Stimulated activated CD4-positive, alpha-beta T cell treated with anti-CD3 and anti-CD28 coated beads, Interleukin-12 subunit alpha, Interleukin-12 subunit beta, amount 100 ng/mL, for 4 hours (primary cell): ENCODE measurements at places on chromosomes 2 and 18.
A peak's percentile ranks its signal among the peaks of the same experiment; 100 is the strongest.

GRCh38 chr2:240111253-240111652 is 24.9 kb downstream of the COPS9 start:
- DNase-seq: no peak

DNA sequence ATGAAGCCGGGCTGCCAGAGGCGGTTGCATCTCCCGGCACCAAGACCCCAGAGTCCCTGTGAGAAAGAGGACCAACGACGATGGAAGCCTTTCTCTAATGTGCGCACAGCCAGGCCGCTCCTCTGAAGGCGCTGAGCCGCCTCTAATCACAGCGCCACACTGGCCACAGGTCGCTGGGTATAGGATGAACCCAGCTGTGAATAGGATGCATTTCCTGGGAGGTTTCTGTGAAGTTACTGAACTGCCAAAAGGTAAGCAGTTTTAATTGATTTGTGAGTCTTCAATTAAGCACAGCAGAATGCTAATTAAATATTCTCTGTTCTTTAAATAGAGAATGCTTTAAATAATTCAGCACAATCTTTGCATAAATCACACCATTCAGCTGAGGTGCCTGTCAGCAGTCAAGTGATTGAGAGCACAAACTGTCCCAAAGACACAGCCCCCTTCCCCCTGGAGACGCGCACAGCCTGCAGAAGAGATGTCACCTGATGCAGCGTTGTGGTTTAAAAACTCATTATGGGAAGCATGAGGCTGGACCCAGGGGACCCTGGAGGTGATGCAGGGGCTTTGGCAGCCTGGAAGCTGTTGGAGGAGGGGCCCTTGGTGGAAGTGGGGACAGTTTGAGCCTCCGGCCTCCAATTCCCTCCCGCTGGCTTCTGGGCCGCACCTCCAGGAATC is 98.1 kb downstream of the RTP5 start:
- DNase-seq: no peak

- no peak for DNase-seq
Observed at GRCh38 chr2:72117029-72117428, 30.6 kb downstream of the CYP26B1 start.

GRCh38 chr2:184554736-184555135 is 43.6 kb upstream of the ZNF804A start:
- no peak for DNase-seq

DNA sequence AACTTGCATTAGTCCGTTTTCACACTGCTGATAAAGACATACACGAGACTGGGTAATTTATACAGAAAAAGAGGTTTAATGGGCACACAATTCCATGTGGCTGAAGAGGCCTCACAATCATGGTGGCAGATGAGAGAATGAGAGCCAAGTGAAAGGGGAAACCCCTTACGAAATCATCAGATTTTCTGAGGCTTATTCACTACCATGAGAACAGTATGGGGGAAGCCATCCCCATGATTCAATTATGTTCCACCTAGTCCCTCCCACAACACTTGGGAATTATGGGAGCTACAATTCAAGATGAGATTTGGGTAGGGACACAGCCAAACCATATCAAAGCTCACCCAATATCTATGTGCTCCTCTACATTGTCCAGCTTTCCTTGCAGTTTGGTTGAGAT is 16.0 kb upstream of the SERPINE2 start:
- no peak for DNase-seq

DNA sequence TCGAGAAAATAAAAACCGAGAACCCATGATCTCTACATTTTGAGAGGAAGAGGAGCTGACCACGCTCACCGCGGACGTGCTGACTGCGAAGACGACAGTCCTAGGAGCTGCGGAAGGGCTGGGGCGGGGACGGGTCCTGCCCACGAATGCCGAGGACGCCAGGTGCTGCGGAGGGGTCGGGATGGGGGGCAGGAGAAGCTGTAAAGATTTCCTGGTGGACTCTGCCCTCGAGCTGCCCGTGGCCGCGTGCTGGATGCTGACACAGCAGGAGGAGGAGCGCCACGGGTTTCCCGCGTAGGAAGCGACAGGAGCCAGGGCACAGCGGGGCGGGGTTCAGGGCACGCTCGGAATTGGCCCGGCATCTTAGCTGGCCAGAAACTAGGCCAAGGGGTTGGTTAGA is 22.2 kb downstream of the ZSCAN30 start:
- peak; percentile 10 for DNase-seq

DNA sequence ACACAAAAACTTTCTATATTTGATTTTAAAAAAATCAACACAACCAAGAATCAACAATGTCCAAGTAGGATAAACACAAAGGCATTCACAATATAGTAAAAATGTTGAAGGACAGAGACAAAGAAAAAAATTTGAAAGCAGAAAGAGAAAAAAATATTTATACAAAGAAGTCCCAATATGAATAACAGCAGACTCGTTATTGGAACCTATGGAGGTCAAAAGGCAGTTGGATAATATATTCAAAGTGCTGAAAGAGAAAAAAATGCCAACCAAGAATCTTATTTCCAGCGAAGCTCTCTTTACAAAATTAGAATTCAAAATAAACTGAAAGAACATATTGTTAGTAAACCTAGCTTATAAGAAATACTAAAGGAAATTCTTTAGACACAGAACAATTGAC is 859.5 kb downstream of the LRP1B start:
- DNase-seq: no peak

DNA sequence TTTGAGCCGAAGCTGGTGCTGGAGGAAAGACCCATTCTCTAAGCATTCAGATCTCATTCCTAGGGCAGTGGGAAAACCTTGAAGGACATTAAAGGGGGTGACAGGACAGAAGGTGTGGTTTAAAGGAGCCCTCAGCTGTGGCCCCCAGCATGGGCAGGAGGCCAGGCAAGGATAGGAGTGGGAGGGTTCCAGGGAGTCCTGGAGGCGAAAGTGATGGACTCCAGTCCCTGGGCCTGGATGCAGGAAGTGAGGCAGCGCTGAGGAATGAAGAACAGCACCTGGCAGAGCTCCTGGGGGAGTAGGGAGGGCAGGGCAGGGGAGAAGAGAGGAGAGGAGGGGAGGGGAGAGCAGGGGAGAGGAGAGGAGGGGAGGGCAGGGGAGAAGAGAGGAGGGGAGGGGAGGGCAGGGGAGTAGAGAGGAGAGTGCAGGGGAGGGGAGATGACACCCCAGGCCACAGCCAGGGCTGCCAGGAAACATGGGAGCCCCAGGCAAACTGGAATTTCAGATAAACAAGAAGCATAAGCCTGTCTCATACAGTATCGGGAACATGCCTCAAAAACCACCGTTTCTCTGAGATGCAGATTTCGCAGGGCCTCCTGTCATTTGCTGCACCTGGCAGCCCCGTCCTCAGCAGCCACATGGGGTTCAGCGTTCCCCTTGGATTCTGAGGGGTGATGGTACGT is 5.7 kb downstream of the RAMP1 start:
- DNase-seq: no peak

- peak; percentile 55 for DNase-seq
Observed at GRCh38 chr2:136118819-136119716, 1.1 kb upstream of the CXCR4 start.

- no peak for DNase-seq
Observed at GRCh38 chr2:128347171-128347558, 28.5 kb upstream of the HS6ST1 start.

- DNase-seq: no peak
Observed at GRCh38 chr18:62610351-62610700, 87.5 kb downstream of the ZCCHC2 start.

DNA sequence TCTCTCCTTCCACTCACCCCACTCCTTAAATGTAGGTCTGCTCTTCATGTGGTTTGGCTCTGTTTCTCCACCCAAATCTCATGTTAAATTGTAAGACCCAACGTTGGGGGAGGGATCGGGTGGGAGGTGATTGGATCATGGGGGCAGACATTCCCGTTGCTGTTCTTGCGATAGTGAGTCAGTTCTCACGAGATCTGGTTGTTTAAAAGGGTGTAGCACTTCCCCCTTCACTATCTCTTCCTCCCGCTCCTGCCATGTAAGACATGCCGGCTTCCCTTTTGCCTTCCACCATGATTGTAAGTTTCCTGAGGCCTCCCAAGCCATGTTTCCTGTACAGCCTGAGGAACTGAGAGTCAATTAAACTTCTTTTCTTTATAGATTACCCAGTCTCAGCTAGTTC is 1044.5 kb upstream of the POU3F3 start:
- no peak for DNase-seq

- no peak for DNase-seq
Observed at GRCh38 chr2:143754742-143755141, 625.5 kb downstream of the ARHGAP15 start.

GRCh38 chr2:111176867-111177266 is 56.2 kb downstream of the BCL2L11 start:
- no peak for DNase-seq
